ENCODE measurements at places on chromosomes 1 and 21. TPM values are rescaled to one million over a fixed set of nuclear protein-coding genes. Genes with fewer than 3 reads are reported as not detected.

DNA sequence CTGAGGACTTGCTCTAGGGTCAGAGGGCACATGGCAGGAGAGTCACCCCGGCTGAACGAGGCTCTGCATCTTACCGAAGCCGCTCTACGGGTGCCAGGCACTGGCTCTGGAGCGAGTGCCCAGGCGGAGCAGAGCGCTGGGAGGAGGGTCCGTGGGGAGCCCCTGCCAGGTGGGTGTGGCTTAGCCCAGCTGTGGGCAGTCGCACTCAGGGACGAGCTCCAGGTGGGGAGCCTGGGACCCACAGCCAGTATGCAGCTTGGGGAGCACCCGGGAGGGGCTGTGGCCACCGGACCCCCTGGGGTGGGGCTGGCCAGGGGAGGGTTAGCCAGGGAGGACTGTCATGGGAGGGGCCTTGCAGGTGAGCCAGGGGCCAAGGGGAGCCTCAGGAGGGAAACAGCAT is 3.8 kb downstream of the AGRN start:
- DNase-seq = no peak

DNA sequence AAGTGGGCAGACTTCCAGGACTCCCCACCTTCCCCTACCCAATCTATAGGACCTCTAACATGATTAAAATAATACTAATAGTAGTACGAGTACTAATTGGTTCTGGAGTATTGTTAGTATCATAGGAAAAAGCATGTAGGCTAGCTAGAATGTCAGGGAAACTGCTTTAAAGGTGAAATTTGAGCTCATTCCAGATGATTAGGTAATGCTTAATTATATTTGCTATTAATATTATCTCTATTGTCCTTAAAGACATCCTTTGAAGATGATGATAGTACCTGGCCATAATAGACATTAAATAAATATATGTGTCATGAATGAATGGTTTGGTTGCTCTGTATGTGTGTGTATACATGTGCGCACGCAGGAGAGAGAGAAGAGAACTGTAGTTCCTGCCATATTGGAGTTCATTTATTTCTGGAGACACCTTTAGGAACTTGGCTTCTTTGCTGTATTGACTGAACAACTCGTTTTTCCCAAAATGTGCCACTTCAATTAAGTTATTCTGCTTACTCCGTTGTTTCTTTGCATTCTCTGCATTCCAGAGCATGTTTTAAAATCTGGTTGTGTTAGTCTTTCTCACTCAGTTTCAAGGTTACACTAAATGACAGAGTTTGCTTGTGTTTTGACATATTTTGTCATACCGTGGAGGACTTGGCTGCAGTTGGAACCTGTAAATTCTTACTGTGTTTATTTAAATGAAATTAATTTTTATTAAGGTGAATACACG is 117.1 kb downstream of the OSBPL9 start:
- DNase-seq = no peak

The SOD1 gene
- 190 TPM for total RNA-seq

The NMNAT1 gene
- 6.5 TPM for total RNA-seq

GRCh38 chr1:74434321-74434720 is 78.1 kb downstream of the LRRC53 start:
- DNase-seq = no peak

GRCh38 chr1:75062111-75062510 is 72.1 kb upstream of the LHX8 start:
- no peak for DNase-seq

The OR2T33 gene
- total RNA-seq = not detected

GRCh38 chr1:30715216-30715615 is 8.2 kb downstream of the MATN1 start:
- no peak for DNase-seq

The ZMYND12 gene
- 0.21 TPM for total RNA-seq

The NCAM2 gene
- total RNA-seq = not detected

The LAMC1 gene
- not detected for total RNA-seq

The VSIG8 gene
- not detected for total RNA-seq

GRCh38 chr1:41639332-41639936 is 155.0 kb upstream of the EDN2 start:
- peak; percentile 73 for DNase-seq

The KRTAP21-2 gene
- total RNA-seq = not detected

GRCh38 chr1:235060607-235061470 is 67.8 kb downstream of the TOMM20 start:
- no peak for DNase-seq

- DNase-seq = no peak
Measured at GRCh38 chr1:216114180-216114579, 309.1 kb downstream of the USH2A start.

DNA sequence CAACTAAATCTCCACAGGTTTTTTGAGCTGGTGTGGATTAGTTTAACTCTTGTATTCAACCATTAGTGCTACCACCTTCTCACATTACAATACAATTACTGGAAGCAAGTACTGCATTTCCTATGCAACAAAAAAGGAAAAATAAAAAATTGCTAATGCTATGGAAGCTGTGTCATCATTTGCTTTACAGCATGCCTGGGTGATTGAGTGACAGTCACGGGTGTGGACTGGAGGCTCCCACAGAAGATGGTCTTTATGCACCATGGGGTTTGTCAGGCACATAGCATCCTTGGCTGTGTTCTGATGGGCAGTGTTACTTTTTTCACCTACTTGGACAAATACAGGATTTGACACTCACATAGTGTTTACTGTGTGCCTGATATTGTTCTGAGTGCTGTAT is 262.3 kb downstream of the TM2D1 start:
- DNase-seq = no peak

The FCGR1A gene
- total RNA-seq = not detected

- DNase-seq = peak; percentile 56
Measured at GRCh38 chr1:228490120-228491078, 3.2 kb downstream of the RNF187 start.

DNA sequence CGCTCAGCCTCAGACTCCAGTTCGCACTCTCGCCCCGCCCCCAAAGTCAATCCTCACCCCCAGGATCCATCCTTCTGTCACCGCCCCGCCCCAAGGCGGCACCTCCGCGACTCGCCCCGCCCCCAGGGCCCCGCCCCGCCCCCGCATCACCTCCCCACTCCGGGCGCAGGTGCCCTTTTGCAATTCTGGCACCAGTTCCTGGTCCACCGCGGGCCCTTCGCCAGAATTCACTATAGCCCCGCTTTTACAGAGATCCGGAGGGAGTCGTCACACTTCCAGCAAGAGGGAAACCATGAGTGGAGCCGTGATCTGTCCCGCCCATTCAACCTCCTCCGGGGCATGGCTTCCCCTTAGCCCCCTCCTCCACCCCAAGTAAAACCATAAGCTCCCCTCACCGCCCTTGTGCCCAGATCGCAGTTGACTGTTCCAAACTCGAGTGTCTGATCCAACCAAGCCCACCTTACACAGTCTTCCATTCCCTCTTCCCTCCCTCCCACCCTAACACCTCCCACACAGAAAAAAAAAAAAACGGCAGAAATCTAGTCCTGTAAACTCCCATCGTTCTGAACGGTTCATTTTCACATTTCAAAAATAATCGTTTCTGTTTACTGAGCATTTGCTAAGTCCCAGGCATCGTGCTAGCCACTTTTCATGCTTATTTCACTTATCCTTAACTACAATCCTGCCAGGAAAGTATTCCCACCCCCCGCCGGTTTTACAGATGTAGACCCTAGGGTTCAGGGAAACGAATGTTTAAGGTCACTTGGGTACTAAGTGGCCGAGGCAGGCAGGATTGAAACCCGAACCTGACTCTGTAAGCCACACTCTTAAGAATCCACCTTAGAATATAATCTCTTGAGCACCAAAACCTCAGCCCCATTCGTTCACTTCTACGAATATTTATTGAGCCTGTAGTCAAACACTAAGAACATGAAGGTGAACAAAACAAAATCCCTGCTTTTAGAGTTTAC is 1.3 kb upstream of the DNAJC16 start:
- no peak for DNase-seq
